ENCODE measurements at places on chromosomes 2 and 18.

DNA sequence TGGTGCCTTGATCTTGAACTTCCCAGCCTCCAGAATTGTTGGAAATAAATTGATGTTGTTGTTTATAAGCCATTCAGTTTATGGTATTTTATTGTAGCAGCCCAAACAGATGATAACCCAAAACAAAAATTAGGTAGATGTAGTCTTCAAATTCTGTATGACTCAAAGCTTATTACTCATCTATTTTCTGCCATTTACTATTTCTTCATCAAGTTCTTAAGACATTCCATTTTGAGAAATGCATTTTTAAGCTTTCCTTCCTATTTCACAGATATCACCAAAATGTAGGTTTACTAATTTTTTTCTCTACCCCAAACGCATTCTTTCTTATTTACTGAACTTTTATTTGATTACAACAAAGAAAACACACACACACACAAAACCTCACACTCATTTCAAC, 148.2 kb downstream of the RND3 start:
- DNase-seq, result no peak

GRCh38 chr18:69948919-69949537, 1.4 kb upstream of the CD226 start:
- no peak for DNase-seq

DNA sequence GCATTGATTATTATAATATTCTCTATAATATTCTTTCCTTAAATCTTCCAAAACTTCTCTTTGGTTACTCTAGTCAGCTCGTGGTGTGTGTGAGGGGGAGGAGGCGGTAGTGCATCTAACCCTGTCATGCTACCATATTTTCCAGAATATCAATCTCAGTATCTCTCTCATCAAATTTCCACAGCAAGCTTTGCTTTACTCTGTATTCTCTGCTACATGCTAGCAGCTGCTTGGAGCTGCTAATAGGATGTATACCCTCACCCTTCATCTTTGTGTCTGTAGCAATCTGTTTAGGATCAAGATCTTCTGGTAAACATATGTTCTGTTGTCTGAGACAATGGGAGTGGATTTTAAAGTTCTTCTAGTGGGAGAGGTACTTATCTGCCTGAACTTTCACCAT, 303.8 kb upstream of the KLHL14 start:
- DNase-seq, result no peak

GRCh38 chr18:2894841-2895370, 48.1 kb downstream of the EMILIN2 start:
- no peak for DNase-seq

- no peak for DNase-seq
These were observed 47.7 kb downstream of the MAP3K19 start for GRCh38 chr2:134999521-134999920.
